ENCODE measurements at places on chromosomes 1 and 21.

GRCh38 chr1:244163861-244164510 lies 112.9 kb downstream of the ZBTB18 start:
- peak; percentile 95 for DNase-seq

DNA sequence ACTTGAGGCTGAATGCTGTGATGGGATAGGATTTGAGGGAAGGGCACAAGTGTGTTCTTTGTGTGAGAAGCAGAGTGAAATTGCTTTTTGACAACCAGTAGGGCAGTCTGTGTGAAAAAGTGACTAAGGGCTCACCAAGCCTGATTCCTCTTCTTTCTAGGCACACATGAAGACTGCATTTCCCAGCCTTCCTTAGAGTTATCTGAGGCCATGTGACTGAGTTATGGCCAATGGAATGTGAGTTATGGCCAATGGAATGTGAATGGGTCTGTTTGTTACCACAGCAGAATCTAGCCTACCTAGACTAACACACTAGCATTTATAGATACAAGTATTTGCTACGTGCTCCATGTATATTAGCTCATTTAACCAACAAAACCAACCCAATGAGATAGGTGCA lies 35.3 kb upstream of the DIRAS3 start:
- no peak for DNase-seq

DNA sequence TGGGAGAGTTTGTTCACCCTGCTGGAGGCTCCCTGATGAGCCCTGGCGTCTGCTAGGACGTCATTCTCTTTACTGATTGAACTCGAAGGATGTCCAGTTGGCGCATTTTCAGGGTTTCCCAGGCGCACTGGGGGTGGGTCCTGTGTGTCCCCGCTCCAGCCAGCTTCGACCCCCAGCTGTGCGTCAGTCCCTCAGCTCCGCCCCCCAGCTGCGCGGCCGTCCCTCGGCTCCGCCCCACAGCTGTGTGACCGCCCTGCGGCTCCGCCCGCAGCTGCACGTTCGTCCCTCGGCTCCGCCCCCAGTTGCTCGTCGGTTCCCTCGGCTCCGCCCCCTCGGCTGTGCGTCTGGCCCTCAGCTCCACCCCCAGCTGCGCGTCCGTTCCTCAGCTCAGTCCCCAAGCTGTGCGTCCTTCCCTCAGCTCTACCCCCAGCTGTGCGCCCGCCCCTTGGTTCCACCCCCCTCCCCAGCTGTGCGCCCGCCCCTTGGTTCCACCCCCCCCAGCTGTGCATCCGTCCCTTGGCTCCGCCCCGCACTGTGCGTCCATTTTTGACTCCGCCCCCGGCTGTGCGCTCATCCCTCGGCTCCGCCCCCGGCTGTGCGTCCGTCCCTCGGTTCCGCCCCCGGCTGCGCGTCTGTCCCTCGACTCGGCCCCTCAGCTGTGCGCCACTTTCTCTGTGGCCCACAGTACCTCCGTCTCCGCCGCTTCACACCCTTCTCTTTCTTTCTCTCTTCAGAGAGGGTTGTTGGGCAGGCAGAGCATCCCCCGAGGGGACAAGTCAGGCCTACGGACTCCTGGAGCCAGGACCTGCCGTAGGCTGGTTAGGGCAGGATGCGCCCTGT lies 61.3 kb downstream of the FAAP20 start:
- peak; percentile 100 for DNase-seq

DNA sequence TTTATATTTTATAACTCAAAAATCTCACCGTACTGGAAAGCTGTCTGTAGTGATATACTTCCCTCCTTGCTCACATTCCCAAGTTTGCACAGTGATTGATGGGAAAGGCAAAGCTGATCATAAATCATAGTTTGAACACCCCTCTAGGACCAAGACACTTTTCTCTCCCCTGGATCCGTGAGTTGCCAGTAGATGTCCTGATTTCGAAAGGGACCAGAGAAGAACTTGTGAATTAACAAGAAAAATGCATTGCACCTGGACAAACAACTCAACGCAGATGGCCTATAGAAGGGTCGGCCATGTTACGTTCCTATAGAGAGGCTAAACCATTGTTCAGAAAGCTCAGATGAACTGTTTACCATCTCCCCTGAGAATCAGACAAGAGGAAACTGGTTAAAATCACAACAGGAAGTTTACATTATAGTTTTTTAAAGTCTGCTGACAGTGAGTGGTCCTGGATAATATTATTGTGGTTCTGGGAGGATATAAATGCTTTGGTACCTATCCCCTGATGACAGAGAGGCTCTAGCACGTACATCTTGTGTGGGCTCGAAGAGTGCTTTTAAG lies 124.0 kb upstream of the SLC45A1 start:
- no peak for DNase-seq

DNA sequence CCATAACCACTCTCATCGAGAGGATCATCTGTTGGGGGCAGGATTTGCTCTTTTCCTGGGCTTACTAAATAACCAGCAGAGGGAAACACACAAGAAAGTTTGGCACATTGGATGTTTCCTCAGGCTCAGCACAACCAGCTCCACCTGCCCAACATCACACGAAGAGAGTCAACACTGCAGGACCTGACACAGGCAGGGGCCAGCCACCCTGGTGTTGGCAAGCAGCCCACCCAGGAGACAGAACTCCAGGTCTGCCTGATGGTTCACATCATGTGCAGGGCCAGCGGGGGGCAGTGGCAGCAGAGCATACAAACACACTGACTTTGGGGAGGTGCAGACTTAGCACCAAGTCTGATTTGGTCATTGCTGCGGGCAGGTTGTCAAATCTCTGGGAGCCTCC lies 182.3 kb upstream of the GALNT2 start:
- no peak for DNase-seq

DNA sequence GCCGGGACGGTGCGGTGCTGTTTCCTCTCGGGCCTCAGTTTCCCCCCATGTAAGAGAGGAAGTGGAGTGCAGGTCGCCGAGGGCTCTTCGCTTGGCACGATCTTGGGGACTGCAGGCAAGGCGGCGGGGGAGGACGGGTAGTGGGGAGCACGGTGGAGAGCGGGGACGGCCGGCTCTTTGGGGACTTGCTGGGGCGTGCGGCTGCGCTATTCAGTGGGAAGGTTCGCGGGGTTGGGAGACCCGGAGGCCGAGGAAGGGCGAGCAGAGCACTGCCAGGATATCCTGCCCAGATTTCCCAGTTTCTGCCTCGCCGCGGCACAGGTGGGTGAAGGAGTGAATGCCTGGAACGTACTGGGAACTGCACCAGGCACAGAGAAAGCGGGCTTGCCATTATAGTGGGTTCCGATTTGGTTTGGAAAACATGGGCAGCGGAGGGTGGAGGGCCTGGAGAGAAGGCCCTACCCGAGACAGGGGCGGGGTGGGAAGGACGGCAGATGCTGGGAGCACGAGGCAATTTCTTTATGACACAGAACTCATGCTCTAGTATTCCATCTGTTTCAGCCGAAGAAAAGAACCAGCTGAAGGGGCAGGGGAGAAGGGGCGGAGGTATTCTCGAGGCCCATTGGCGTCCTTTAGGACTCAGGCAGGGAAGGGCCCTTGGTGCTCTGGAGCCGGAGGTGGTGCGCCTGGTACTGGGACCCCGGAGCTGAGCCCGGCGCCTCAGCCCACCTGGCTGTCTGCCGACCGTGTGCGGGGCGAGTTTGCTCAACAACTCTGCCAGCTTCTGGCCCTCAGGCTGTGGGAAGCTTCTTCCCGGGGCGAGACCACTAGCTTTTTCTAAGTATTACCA lies 960 bp downstream of the PCSK9 start:
- no peak for DNase-seq

DNA sequence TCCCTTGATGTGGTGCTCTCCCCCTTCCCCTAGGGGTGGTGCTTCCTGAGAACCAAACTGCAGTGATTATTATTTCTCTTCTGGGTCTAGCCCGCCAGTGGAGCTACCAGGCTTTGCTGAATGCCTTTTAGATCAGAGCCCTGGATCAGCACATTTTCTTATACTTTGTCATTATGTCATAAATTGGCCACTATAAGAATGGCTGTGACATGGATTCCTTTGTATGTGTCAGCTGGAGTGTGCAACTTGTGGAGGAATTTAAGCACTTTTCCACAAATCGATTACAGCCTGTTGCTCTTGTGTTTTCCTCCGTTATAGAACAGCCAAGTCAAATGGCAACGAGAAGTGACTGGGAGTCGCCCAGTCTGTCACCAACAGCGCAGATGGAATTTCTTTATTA lies 273.3 kb downstream of the DUSP10 start:
- DNase-seq = peak; percentile 79

- DNase-seq = no peak
Observed at GRCh38 chr21:38531039-38531541, 32.8 kb upstream of the ERG start.

DNA sequence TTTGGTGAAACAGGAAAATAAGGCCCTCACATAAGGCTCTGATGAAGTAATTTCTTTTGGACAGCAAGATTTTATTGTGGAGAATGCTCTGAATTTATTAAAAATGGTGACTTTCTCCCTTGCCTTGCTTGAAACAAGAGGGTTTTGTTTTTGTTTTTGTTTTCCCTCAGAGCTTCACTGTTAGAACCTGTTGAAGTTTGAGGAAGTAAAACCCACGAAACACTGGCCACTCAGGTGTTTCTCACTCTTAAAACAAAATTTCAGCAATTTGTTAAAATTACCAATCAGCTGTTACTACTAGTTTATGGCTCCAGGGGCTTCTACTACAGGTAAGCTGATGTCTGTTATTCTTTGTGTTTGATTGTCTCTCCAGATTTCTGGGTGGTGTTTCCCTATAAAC lies 112.6 kb upstream of the B3GALT2 start:
- no peak for DNase-seq

DNA sequence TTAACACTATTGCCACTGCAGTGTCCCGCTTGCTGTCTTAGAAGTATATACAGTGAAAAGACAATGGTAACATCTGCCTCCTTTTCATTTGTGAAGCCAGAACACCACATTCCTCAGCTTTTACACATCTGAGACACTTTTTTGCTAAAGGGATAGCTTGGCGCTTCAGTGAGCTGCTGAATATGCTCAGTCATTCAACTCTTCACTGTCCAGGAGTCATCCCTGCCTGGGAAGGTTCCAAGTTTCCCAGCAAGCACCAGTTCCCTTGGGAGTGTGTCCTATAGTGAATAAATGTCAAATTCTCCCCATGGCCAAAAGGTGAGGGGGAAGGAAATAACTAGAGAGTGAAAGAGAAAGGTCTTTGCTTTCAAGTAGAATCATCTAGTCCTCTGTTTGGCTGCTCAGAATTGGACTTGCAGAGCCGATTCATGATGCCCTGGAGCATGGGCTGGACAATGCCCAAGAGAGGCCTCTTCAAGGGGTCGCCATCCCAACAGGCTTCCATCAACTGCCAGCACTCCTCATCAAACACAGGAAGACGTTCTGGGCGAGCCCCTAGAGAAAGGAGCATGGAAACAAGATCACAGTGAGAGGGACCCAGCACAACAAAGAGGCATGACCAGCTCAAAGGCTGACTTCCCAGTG lies 25.5 kb upstream of the RBBP5 start:
- DNase-seq = no peak

DNA sequence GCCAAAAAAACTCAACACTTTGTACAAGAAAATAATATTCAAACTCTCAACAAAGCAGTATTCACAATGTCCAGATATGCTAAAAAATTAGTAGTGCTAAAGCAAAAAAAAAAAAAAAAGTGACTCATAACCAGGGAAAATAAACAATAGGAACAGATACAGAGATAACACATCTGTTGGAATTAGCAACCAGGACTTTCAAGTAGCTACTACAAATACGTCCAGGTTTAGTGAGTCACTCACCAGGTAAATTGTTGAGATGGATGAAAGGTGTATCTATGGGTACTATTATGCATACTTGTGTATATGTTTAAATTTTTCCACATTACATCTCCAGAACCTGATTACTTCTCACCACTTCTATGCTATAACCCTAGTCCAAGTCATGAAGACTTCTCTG lies 144.8 kb upstream of the SLC35F3 start:
- DNase-seq = peak; percentile 68

- DNase-seq = no peak
Observed at GRCh38 chr1:175656416-175656815, 87.0 kb downstream of the TNR start.

- no peak for DNase-seq
Observed at GRCh38 chr1:84946631-84947030, 50.3 kb downstream of the MCOLN2 start.

DNA sequence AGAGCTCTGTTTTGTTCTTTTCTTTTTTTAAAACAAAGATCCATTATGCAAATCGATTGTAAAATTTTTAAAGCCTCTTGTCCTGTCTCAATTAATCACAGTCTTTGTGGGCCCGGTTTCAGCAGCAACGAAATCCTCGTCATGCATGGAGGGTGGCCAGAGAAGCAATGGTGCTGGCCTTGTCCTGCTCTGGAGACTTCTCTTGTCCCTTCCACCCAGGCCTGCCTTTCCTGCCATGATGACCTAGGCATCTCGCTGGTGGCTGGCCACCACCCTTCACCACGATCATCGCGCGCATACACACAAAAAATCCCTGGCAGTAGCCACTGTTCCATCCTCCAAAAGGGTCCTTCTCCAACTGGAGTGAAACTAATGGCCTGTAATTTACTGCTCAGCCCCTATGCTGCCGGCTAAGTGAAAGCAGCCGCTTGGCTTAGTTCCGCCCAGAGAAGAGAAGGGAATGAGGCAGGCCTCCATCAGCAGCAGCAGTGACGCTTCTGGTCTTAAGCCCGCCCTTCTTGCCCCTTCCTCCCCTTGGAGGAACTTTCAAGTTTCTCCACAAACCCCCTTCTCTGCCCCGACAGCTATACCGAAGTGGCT lies 309.5 kb downstream of the NPHP4 start:
- no peak for DNase-seq

- no peak for DNase-seq
Observed at GRCh38 chr1:54721719-54722118, 6.1 kb downstream of the TTC4 start.

GRCh38 chr1:176220100-176220689 lies 13.1 kb upstream of the COP1 start:
- no peak for DNase-seq

DNA sequence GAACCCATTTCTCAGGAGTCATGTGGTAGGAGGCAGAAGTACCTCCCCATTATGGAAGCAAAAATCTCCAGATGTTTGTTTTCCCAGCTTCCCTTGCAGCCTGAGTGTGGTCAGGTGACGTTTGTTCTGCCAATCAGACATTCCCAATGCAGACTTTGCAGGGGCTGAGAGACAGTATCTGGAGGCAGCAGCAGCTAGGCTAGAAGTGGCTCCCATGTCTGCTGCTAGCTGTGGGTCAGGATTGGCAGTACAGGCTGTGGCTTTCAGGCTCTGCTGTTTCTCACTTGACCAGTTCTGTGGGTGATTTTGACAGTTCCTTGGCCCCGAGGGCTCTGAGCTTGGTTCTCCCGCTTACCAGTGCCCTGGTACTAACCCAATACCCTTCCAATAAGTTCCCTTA lies 58.6 kb upstream of the NBPF3 start:
- no peak for DNase-seq

All from trophoblast cell (in vitro differentiated cells and primary cell).